NCI-H1694 (cell line): ENCODE measurements at places on chromosomes 2 and 18.
A peak's percentile ranks its signal among the peaks of the same experiment; 100 is the strongest.

GRCh38 chr2:80037310-80037709 is 267.2 kb downstream of the LRRTM1 start:
- no peak for DNase-seq

DNA sequence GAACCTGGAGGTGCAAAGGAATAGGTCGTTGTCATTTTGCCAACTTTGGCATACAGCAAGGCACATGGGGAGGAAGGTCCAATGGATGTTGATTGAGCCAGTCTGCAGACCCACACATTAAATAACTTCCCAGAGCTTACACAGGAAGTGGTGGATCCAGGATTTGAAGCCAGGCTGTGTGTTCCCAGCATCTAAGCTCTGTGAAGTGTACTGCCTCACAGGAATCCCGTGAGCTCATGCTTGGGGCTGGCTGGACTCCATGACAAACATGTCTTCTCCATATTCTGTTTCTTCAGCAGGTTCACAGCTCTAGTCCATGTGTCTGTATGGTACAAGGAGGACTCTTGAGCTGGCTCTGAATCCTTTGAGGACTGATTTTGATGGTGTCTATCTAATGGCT is 63.9 kb downstream of the KLHL29 start:
- DNase-seq: no peak

DNA sequence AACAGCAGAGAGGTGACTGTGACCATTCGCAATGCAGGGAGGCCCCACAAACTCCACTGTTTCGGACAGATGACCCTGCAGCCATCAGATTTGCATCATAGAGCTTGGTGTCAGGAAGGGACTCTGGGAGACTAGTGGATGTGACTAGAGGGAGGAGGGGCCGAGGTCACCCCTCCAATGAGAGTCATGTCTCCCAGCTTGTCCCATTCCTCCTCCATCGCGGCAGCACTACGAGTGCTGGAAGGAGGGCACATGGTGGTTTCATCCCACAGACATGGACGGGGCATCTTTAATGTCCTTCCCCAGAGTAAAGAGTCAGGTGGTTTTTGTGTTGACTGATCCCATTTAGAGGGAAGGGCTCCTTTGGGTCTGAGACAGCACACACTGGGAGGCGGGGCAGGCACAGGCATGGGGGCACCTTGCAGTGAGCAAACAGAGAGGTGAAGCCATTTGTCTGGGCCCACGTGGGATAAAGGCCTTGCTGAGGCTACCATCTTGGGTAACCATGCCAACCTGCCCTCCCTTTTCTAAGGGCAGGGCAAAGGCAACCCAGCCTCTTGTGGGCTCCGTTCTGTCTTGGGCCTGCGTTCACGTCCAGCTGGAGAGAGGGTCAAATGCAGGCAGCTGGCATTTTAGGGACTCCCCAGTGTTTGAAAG is 208.1 kb downstream of the ASB1 start:
- no peak for DNase-seq

DNA sequence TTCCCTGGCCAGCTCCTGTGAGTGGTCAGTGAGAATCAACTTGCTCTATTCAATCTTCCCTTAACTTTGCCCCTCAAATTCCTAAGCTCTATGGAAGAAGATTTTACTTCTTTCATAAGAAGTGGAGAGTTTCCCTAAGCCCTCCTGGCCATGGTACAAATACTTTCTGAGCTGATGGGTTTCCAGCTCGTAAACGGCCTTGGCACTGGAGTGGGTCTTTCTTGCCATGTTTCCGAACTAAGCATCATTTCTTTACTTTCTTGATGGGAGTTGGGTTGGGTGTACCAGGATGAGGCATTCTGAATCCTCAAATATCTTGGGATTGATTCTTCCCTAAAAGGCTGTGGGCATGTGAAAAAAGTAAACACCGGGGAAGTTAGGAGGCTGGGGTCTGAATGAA is 72.5 kb downstream of the ACKR3 start:
- no peak for DNase-seq

- no peak for DNase-seq
Measured at GRCh38 chr2:55391155-55391554, 28.5 kb downstream of the CCDC88A start.

DNA sequence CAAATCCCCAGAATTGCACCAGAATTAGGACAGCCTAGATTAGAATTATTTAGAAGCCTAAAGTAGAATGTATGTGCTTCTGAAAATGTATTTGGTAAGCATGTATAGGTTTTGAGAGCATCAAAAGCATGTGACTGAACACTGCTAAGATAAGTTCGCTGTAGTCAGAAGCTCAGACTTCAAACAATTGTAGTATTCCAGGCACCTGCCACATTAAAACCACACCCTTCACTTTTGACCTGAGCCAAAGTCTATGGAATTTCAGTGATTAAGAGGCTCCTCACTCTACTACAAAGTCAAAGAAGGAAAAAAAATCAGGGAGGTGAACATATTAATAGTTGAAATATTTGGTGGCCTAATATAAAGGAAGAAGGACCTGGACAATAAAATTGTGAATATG is 8.2 kb downstream of the KCNJ3 start:
- DNase-seq: no peak

- DNase-seq: no peak
Measured at GRCh38 chr2:30866974-30867373, 59.7 kb upstream of the CAPN13 start.

GRCh38 chr18:10973567-10974203 is 175.7 kb downstream of the PIEZO2 start:
- no peak for DNase-seq

- no peak for DNase-seq
Measured at GRCh38 chr18:51082571-51083267, 52.7 kb downstream of the SMAD4 start.

GRCh38 chr2:114550895-114551793 is 108.7 kb downstream of the DPP10 start:
- DNase-seq: peak; percentile 83

- no peak for DNase-seq
Measured at GRCh38 chr2:37326285-37326684, 1.7 kb upstream of the PRKD3 start.

GRCh38 chr2:119225105-119225865 is 1.7 kb downstream of the STEAP3 start:
- no peak for DNase-seq

DNA sequence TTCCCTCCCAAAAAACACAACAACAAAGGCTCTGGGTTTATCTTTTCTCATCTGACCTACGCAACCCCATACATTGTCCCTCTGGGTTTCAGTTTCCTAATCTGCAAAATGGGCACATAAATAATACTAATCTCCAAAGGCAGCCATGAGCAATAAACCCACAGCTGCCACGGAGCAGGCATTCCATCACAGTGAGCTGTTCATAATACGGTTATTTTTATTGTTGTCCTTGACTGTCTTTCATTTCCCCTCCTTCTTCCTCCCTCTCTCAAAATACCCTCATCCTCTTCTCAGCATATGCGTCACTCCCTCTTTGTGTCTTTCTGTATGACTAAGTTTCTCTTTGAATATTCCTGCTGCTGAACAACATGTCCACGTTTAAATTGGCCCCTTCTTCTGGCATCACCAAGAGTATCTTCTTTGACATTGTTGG is 129.8 kb upstream of the CAB39 start:
- DNase-seq: no peak

GRCh38 chr2:170377500-170378207 is 199.7 kb downstream of the MYO3B start:
- no peak for DNase-seq

DNA sequence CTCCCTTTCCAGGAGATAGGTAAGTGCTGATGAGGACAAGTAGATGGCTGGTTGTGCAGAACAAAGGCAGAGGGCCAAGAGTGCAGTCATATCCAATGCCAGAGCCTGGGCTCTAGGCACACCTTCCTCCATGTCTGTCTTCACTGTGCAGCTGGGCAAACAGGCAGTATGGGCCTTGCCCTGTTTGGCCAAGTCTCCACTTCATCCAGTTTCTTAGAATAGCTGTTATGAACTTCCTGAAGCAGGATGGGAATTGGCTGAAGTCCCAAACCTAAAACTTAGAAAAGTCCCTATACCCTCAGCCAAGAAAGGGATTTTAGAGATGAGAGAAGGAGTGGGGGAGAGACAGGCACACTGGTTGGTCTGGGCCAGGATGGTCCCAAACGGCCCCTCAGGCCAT is 37.5 kb upstream of the CYP26B1 start:
- DNase-seq: no peak
